ENCODE measurements at places on chromosomes 7 and 10. TPM values are rescaled to one million over a fixed set of nuclear protein-coding genes. Genes with fewer than 3 reads are reported as not detected.

GRCh38 chr7:585229-585711 is 65.6 kb upstream of the PDGFA start:
- DNase-seq = no peak

The CUZD1 gene
- 3.3 TPM for total RNA-seq

The ZP3 gene
- 0.99 TPM for total RNA-seq

- DNase-seq = no peak
These were observed 11.4 kb upstream of the OAT start for GRCh38 chr10:124430077-124430476.

GRCh38 chr10:118568327-118568848 is 27.1 kb downstream of the PRLHR start:
- peak; percentile 44 for DNase-seq

DNA sequence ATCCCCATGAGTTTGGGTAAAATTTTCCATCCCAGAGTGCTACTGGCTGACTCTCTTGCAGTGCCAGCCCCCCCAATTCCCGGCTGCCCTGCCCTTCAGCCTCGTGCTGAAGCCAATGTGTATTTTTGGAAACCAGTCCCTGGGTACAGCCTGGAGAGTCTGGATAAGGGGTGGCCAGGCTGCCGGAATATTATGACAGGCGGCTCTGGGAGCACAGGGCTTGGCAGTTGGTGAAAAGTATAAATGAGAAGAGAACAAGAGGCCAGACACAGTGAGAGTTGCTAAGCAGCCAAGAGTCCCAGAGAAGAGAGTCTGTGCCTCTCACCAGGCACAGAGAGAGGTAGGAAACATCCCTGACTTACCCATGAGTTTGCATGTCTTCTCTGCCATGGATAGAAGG is 53.6 kb downstream of the TMEM130 start:
- no peak for DNase-seq

DNA sequence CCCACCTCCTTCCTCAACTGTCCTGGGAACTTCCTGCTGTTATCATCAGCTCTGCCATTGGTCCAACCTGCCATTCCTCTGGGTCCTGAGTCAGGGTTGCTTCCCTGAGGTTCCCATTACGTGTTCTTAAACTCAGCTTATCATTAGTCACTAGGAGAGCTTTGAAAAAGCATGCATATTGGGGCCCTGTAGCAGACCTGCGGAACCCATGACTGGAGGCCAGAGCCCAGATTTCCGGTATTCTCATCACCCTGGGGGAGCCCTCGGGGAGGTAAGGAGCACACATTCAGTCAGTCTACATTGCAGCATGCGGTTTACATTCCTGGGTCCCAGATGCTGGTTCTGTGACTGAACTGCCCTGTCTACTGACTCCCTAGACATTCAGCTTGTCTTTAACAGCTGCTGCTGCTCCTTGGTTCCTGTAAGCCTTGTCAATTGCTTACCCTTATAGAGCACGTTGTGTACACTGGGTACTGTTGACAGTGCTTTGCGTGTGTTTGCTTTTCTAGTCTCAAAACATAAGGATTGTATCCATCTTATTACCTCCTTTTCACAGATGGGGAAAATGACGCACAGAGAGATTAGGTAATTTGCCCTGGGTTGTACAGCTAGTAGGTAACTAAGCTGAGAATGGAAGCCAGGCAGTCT is 12.8 kb downstream of the CDHR3 start:
- DNase-seq = no peak

DNA sequence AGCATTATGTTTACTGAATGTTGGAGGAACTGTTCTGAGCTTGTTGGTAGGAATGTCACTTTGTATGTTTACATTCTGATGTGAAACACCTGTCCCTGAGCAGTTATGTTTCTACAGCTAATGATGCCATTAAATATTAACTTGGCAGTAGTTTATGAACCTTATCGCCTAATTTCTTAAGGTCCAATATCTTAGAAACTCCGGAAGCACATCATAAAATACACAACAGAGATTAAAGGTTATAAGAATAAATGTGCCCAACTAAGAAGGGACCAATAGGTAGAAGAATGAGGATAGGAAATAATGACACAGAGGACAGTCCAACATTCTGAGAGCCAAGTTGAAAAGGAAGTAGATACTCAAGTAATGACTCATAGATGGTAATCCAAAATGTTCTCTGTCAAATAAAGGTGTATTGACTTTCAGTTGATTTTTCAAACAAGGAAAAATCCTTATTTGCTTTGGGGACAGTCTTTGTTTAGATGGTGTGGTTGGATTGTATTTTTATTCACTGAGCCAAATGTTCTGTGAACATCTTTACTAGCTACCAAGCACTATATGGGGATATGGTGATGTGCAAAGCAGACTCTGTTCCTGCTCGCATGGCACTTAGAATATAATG is 31.9 kb downstream of the LCOR start:
- no peak for DNase-seq

DNA sequence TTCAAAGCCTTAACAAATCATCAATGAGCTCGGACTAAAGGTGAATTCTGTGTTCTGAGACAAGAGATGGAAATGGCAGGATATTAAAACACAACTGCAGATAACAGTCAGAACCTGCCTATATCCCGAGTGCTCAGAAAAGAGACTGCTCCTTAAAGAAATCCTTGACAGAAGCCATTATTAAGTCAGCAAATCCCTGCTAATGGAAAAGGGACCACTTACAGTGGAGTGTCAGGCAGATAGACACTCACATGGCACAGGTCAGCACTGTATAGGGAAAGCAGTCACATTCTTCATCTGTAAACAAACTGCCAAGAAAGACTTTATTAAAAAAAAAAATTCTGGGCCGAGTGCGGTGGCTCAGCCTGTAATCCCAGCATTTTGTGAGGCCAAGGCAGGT is 147.5 kb upstream of the LRRTM3 start:
- no peak for DNase-seq

The PLEKHS1 gene
- total RNA-seq = 6.1 TPM

The ARMC3 gene
- not detected for total RNA-seq

GRCh38 chr7:74412056-74412455 is 41.6 kb upstream of the GTF2IRD1 start:
- DNase-seq = peak; percentile 57

- DNase-seq = no peak
These were observed 267.5 kb downstream of the CELF2 start for GRCh38 chr10:11285171-11285570.

DNA sequence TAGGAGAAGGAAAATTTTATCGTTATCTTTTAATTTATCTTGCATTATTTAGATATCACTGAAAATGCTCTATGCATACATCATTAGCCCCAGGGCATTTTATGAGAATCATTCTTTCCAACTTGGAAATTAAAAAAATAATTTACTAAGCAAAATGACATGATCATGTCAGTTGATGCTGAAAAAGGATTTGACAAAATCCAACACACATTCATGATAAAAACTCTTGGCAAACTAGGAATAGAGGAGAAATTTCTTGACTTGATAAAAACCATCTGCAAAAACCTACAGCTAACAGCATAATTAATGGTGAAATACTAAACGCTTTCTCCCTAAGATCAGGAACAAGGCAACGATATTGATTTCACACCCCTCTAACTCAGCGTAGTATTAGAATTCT is 40.2 kb upstream of the RSU1 start:
- DNase-seq = no peak

Data from SJCRH30 (cell line).